CD4-positive, CD25-positive, alpha-beta regulatory T cell (primary cell): ENCODE measurements at places on chromosomes 6 and 20.
A peak's percentile ranks its signal among the peaks of the same experiment; 100 is the strongest.

DNA sequence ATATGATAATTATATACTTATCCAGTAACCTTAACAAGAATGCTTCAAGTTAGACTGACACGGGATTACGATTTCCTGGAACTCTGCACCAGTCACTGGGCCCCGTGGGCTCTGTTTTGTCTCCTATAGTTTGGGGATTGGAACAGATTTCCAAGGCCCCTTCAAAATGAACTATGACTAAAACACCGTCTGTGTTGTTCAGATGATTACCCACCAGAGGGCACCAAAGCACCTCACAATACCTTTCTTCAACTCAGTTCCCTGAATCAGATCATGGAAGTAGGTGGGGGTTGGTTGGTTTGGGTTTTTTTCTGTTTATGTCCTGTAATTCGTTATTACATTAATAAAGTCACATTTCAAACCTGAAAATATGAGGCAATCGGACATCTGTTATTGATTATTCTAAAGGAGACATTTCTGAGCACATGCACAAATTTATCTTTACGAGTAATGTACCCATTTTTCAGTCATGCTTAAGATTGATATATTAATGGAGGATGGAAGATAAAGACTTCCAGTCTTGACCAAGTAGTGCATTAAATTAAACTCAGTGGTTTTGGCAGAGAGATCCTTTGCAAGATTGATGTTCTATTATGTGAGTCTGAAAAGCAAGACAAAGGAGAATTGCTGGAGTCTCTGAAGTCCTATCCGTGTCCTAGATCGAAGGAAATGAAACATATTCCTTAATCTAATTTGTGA, 112.0 kb upstream of the COL21A1 start:
- DNase-seq: peak; percentile 24

GRCh38 chr6:158383542-158383941, 71.3 kb downstream of the TULP4 start:
- DNase-seq: no peak

GRCh38 chr20:58478141-58478805, 36.9 kb downstream of the APCDD1L start:
- no peak for DNase-seq

DNA sequence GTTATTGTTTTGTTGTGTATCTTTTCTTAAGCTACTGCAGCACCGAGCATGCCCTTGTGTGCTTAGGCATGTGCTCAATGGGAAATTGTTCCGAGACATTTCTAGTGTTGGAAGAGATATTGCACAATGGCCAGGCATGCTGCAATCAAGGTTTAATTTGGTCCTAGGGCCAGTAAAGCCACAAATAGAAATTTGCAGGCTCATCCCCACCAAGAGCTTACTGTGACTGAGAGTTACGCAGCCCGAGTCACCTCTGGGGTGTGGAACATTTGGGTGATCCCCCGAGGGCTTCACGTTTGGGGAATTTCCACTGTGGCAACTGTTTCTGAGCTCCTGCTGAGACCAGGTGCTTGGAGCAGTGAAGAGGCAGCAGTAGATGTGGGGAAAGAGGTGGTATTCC, 65.8 kb downstream of the ADTRP start:
- no peak for DNase-seq

DNA sequence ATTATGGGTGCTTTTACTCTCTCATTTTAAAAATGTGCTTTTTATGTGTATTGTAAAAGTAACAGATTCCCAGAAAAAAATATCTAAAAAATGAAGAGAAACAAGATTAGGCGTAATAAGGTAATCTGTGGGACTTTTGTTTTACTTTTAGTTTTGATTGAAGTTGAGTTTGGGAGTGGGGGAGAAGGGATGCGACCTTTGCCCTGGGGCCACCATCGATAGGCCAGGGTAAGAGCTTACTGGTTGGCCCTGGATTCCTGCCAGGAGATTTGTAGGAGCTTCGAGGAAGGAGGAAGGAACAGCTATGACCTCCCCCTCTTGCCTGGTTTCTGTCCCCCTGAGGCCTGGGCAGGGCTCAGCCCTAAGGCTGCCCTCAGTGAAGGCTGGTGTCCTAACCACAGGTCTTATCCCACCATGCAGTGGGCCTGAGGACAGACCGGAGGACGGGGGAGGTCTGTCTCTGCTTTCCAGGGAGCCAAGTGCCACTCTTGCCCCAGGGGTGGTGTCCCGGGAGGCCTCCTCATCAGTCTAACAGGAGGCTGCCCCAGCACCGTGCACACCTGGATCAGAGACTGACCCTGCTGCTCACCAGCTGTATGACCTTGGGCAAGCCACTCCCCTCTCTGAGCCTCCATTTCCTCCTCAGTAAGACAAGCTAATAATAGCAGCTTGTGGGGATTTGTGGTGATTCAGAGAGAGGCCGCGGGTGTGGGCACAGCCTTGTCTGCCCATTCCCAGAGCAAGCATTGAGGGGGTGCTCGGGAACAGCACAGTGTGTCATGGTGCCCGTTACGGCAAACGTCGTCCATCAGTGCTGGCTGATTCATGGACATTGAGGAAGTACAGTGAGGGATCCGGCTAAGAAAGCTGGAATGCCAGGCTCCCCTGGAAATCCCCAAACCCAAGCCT, 21.2 kb downstream of the TGM2 start:
- no peak for DNase-seq

DNA sequence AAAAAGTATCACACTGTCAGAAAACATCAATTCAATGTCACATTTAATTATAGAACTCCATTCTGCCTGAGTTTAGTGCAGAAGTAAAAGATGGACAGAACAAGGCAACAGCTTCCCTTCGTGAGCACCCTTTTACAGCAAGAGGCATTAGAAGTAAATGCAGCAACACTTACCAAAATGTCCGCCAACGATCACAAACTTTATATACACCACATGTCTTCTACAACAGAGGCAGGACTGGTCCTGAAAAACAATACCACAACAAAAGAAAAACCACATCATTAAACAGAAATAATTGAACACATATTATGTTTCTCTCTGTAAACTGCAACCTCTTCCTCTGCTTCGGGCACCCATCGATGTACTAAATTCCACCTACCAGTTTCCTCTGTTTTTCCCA, 92.9 kb downstream of the FYN start:
- no peak for DNase-seq

GRCh38 chr6:28816909-28817807, 106.6 kb downstream of the TRIM27 start:
- no peak for DNase-seq

GRCh38 chr20:62739581-62740285, 31.1 kb downstream of the NTSR1 start:
- DNase-seq: peak; percentile 31

DNA sequence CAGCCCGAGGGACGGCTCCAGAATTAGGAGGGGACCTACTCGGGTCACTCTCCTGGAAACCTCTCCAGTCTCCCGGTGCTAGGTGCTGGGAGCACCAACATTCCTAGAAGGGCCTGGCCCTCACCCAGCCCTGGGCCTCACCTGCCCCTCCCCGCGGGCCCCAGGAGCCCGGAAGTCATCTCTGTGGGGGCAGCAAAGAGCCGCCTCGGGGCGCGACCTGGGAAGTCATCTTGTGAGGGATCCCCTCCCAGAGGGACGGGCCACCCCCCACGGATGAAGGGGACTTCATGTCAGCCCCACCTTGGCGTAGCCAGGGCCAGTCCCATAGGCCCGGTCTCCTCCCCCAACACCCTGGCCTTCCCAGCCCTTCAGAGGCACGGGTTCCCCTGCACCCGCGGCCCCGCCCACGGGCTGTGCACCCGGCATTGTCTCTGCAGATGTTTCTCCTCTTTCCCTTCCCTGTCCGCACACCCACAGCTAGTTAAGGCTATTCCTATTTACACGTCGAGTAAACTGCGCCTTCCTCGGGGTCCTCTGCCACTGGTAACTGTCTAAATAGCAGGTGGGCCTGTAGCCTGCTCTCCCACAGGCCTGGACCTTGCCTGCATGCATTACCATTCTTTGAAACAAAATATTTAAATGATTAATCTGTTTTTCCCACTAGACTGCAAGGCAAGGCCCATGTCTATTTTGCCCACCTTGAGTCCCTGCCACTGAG, 896 bp upstream of the RNASET2 start:
- peak; percentile 72 for DNase-seq

DNA sequence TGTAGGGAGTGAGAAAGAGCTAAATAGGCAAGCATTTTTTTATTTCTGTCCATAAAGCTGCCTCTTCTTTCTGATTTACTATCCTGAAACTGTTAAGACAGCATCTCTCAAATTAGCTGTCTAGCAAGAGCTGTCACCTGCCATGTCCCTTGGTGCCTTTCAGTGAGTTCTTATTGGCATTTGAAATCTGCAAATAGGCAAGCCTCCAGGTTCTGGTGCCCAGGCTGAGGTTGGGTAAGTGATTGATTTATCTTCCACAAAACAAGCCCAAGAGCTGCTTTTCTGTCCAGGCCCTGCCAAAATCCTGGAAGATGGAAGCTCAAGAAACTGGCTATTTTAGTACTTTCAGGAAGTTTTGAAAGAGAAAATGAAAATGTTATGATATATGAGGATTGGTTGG, 22.4 kb downstream of the MANEA start:
- DNase-seq: no peak

DNA sequence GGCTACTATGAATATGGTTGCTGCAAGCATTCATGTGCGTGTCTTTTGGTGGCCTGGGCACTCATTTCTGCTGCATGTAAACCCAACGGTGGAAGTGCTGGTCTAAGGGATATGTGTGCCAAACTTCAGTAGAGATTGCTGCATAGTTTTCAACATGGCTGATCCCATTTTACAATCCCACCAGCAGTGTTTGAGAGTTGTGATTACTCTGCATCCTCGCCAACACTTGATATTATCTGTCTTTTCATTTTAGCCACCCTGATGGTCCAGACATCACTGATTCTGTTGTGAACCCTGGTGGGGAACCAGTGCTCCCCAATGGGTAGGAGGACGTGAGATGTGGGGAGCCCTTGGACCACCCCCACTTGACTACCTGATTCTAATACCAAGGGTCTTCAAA, 27.5 kb downstream of the PACSIN1 start:
- no peak for DNase-seq

GRCh38 chr20:10498200-10498599, 63.1 kb downstream of the SLX4IP start:
- no peak for DNase-seq

DNA sequence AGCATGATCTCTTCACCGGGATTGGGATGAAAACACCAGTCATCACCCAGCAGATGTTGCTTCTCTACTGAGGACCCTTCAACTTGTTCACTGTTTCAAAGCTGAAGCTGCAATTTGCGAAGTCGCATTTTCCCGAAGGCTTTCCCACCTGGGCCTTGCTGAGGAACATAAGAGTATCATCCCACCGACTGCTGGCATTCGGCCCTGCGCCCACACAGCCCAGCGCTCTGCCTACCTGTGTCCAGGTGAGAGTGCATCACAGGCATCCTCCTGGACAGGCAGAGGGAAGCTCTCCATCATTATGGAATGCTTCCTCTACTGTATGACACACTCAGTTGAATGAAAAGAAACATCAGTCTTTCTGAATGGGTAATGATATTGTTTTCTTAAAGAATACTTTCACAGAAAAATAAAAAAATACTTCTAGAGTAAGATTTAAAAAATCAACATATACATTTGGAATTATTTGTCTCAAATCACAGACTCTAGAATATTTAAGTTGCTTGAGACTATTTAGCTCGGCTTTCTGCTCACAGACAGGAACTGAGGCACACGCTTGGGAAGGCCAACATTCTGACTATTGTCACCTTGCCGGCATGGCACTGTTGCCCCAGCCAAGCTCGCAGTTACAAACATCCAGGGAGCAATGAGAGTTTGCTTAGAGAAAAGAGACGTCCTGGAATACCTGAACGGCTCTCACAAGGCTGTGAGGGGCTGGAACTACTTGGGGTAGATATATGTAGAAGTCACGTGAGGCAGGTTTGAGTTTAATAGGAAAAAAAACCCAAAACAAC, 48.7 kb downstream of the FOXC1 start:
- no peak for DNase-seq

DNA sequence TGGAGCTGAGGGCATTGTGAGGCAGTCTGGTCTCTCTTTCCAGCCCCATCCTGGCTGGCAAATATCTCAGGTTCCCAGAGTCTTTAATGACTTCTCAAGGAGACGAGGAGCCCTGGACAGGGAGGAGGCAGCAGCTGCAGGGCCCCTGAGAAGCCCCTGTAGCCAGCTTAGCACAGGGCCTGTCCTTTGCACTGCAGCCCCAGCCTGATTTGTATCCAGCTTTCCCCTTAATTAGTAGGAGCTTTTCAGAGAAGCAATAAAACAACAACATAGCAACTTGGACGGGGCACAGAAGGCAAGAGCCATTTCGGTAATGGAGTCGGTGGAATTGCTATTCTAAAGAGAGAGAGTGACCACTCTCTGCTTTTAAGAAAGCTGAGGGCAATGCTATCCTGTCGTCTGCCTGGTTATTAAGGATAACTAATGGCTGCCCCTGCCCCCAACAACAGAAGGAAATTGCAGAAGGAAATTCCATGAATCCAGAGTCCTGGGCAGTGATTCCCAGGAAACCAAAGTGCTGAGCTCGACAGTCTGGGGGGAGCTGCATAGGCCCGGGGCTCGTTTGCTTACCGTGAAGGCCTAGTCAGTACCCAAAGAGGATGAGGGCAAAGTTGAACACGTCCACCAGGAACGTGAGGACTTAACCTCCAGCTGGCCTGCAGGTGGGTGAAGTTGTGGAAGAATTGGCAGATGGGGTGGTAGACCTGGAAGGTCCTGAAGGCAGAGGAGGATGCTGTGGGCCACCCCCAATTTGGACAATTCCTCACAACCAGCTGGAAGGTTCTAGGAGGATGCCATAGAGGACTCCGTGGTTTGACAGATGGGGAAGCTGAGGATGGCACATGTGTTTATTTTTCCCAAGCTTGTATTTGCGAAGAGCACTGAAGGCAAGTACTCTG, 50.3 kb downstream of the NPEPL1 start:
- no peak for DNase-seq

DNA sequence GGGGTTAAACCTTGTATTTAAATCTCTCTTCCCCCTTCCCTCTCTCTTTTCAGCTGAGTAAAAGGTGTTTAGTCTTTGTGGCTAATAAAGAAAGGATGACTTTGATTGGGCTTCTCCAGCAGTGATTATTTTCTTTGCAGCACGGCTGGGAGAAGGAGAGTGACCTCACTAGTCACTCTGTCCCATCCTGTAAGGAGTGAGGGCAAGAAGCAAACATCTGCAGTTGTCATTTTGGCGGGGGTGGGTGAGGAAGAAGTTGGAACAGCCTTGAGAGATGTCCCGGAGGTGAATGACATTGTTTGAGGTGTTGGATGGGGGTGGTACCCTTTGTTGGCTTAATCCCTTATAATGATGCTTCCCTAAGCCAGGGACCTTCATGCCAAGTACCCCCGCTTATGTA, 223.6 kb downstream of the EYA2 start:
- no peak for DNase-seq

DNA sequence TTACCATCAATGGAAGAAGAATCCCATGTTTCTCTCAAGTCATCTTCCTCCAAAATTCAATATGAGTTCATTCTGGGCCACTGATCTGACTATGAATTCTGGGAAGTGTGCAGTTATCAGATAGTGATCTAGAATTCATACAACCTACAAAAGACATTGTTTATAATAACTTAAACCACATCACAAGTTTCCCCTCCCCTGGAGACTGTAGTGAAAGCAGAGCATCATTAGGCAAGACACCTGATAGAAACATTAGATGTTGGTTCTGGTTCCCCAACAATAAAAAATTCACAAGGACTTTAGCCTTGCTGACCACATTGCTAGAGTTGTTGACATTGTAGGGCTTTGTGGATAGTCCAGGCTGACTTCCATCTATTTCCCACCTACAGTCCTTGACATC, 506.4 kb upstream of the JAG1 start:
- DNase-seq: no peak
